Glutamatergic neuron (in vitro differentiated cells): ENCODE measurements at places on chromosomes 7 and 10. TPM values are rescaled to one million over a fixed set of nuclear protein-coding genes. Genes with fewer than 3 reads are reported as not detected.

POM121C gene
- 60.1 TPM for total RNA-seq

SPRN gene
- total RNA-seq: 2.0 TPM

SLC16A9 gene
- 1.2 TPM for total RNA-seq

SPDYE8 gene
- total RNA-seq: not detected

CUZD1 gene
- 2.4 TPM for total RNA-seq

MOGAT3 gene
- not detected for total RNA-seq

CDCA7L gene
- total RNA-seq: 6.1 TPM

HOXA9 gene
- not detected for total RNA-seq

SFR1 gene
- total RNA-seq: 4.7 TPM

DNA sequence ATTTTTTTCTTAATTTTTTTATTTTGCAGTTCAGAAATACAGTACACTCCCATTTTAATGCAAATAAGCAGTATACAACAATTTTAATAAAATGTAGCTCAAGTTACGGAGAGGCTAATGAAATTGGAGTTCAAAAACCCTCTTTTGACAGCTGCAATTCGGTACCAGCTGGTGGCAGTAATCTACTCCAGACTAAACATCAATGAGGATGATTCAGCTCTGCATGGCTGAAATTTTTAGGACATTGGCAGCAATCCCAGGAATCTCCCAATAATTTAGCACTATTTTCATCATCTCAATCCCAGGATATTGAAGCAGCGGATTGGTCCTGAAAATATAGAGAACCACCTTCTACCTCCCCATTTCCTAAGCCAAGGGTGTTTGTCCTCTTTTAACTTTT is 278.8 kb downstream of the CACNA2D1 start:
- peak; percentile 29 for DNase-seq
- peaks cover 44% of the 10 kb centered on the region for H3K4me1 ChIP-seq
- H3K36me3 ChIP-seq: no peaks in the 10 kb centered on the region
- H3K27me3 ChIP-seq: no peaks in the 10 kb centered on the region
- H3K27ac ChIP-seq: peak overlapping the region; percentile 82
- peak overlapping the region; percentile 16 for H3K4me3 ChIP-seq

GRCh38 chr7:90749262-90749661 is 153.1 kb downstream of the CDK14 start:
- H3K4me1 ChIP-seq: peaks cover 9% of the 10 kb centered on the region
- H3K4me3 ChIP-seq: no peak overlapping the region
- H3K36me3 ChIP-seq: peaks cover 13% of the 10 kb centered on the region
- DNase-seq: no peak
- H3K27ac ChIP-seq: peak overlapping the region; percentile 17

DNA sequence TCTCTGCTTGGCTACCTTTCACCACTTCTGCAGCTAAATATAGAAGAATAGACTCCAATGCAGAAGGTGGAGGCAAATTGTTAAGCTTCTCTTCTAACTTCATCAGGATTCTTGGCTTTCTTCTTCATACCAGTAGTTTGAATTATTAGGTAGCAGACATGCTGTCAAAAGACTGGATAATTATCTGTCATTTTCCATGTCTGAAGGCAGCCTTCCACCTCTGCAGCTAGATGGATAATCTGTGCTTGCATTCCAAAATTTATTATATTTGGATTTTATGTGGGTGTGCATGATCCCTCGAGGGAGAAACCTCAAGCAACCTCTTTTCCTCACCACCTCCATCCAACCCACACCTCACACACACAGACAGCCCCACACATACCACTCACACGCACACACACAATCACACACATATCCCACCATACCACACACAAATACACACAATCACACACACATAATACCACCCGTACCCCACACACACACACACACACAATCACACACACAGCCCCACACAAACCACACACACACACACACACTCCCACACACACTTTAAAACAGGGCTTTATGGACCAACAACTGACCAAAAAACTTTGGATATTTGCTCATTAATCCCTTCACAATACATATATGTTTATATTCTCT is 145.0 kb downstream of the C7orf25 start:
- no peak overlapping the region for H3K27ac ChIP-seq
- H3K36me3 ChIP-seq: no peaks in the 10 kb centered on the region
- peaks cover 2% of the 10 kb centered on the region for H3K27me3 ChIP-seq
- no peak for DNase-seq

DNA sequence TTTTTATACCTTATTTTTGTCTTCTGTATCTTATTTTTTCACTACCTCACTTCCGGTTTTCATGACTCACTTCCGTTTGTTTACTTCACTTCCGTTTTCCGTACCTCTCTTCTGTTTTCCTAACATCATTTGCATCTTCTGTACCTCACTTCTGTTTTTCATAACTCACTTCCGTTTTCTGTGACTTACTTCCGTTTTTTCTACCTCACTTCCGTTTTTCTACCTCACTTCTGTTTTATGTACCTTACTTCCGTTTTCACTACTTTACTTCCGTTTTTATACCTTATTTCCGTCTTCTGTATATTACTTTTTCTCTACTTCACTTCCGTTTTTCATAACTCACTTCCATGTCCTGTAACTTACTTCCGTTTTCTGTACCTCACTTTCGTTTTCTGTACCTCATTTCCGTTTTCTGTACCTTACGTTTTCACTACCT is 492.5 kb upstream of the AKR1E2 start:
- H3K27ac ChIP-seq: no peak overlapping the region
- no peak overlapping the region for H3K4me3 ChIP-seq
- no peaks in the 10 kb centered on the region for H3K27me3 ChIP-seq
- no peaks in the 10 kb centered on the region for H3K4me1 ChIP-seq

DNA sequence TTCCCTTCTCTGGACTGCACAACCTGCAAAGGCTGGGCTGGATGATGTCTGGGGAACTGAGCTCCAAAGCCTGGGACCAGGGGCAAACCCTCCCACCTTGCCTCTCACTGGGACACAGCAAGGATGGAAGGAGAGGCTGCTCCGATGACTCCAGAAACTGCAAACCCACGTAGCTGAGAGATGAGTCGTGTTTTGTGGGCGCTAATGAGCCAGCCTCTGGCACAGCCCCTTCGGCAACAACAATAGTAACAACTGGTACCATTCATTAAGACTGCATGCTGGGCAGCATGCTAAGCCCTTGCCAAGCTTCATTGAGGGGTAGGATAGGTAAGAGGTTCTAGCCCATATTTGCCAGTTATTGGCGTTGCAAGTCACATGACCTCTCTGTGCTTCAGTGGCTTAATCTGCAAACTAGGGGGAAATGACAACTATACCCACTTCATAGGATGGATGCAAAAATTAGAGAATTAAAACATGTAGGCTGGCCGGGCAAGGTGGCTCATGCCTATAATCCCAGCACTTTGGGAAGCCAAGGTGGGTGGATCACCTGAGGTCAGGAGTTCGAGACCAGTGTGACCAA is 145.9 kb downstream of the SH3PXD2A start:
- H3K4me1 ChIP-seq: peaks cover 14% of the 10 kb centered on the region
- peaks cover 6% of the 10 kb centered on the region for H3K27me3 ChIP-seq
- no peaks in the 10 kb centered on the region for H3K36me3 ChIP-seq
- DNase-seq: no peak
- no peak overlapping the region for H3K4me3 ChIP-seq

- no peaks in the 10 kb centered on the region for H3K36me3 ChIP-seq
- peak overlapping the region; percentile 89 for H3K27ac ChIP-seq
- peaks cover 2% of the 10 kb centered on the region for H3K4me1 ChIP-seq
- peak; percentile 73 for DNase-seq
- H3K27me3 ChIP-seq: peaks cover 3% of the 10 kb centered on the region
Observed at GRCh38 chr7:33904681-33905388, 504 bp upstream of the BMPER start.

GRCh38 chr7:108156897-108157605 is 26.9 kb upstream of the LAMB4 start:
- H3K4me3 ChIP-seq: no peak overlapping the region
- no peaks in the 10 kb centered on the region for H3K36me3 ChIP-seq
- H3K27ac ChIP-seq: no peak overlapping the region
- DNase-seq: no peak
- no peaks in the 10 kb centered on the region for H3K4me1 ChIP-seq
- no peaks in the 10 kb centered on the region for H3K27me3 ChIP-seq

- no peak overlapping the region for H3K4me3 ChIP-seq
- H3K36me3 ChIP-seq: peaks cover 5% of the 10 kb centered on the region
- H3K4me1 ChIP-seq: no peaks in the 10 kb centered on the region
- no peak for DNase-seq
Observed at GRCh38 chr7:24733414-24734060, 23.7 kb downstream of the GSDME start.

DNA sequence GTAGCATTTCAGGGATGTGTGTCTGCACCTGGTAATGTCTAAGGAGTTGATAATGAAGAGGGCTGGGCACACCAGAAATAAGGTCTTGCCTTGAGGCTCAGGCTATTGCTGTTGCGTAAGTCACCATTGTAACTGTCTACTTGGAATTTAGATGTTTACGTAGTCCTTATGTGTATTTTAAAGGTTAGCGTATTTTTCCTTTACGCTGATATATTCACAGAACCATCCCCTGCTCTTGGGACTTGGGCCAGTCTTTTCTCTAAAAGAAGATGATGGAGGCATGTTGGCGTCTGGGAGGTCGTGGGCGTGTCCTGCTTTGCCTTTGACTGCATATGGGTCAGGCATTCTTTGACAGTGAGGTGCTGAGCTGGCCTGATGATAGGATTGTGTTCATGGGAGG is 14.7 kb downstream of the WDR37 start:
- peaks cover 2% of the 10 kb centered on the region for H3K27me3 ChIP-seq
- peak overlapping the region; percentile 14 for H3K27ac ChIP-seq
- DNase-seq: no peak
- H3K4me1 ChIP-seq: peaks cover 18% of the 10 kb centered on the region
- H3K36me3 ChIP-seq: no peaks in the 10 kb centered on the region

GRCh38 chr7:30887464-30887872 is 24.2 kb upstream of the AQP1 start:
- no peak overlapping the region for H3K4me3 ChIP-seq
- DNase-seq: no peak
- peaks cover 6% of the 10 kb centered on the region for H3K36me3 ChIP-seq
- peaks cover 2% of the 10 kb centered on the region for H3K27me3 ChIP-seq
- H3K4me1 ChIP-seq: peaks cover 6% of the 10 kb centered on the region
- no peak overlapping the region for H3K27ac ChIP-seq

DNA sequence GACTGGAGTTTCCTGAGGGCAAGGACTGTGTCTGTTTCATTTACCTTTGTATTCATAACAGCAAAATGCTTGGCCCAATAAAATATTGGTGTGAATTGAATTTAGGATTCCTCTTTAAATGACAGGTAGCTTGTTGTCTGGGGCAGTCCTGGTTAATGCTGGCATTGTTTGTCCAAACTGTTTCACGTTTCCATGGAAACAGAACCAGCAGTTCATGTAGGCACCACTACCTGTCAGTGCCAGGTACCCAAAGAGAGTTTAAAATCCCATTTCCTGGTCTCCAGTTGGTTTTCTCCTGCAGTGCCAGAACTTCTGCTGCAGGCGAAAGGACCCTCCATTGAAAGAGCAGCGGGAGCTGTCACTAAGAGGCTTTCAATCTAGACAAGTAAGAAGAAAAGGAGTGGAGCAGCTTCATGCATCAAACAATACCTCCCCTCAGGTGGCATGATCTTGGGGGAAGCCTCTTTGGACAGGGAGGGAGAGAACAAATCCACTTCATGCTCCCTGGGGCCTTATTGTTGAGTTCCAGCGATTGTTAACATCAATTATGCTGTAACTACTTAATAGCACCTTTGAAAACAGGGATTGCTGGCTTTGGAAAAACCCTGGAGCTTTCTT is 109.6 kb downstream of the KIF20B start:
- DNase-seq: no peak
- no peak overlapping the region for H3K27ac ChIP-seq

DNA sequence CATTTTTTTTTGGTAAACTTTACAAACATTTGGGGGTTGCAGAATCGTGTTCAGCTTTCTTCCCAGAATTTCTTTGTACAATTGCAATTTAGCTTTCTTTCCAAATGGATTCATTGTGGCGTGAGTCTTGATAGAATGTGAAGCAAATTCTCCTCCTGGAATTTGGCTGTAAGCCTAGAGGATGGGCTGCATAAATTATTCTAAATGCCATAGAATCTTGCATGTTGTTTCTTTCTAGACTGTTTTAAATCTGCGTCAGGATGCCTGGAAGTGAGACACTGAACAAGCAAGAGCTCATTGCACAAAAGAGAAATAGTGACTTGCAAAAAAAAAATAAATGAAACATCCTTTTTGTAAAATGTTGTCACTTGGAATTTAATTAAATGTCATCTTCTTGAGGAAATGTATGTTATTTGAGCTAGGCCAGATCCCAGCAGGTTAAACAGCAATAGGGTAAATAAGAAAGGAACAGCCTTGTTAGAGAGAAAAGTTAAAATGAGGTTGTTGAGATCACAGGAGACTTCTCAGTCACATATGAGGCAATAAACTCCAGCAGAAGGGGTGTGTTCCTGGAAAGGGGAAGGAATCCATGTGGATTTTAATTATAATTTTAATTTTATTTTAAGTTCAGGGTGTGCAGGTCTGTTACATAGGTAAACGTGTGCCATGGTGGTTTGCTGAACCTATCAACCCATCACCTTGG is 483.0 kb downstream of the PLXDC2 start:
- H3K27me3 ChIP-seq: peaks cover 1% of the 10 kb centered on the region
- peaks cover 14% of the 10 kb centered on the region for H3K36me3 ChIP-seq
- no peak for DNase-seq

DNA sequence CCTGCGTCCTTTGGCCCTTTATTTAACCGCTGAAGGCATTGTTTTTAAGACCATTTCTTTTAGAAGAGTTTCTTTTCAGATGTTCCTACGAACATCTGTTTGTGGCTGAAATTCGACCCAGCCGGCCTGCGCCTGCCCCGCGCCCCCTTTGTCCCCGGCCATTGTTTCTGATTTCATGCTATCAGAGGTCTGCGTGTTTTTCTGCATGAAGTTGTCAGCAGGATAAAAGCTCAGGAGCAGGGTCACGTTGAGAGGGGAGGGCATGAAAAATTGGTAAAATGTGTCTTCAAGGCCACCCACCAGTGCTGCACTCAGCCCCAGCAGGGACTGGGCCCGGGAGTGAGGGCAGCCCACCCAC is 43.1 kb downstream of the NKX6-2 start:
- peaks cover 14% of the 10 kb centered on the region for H3K4me1 ChIP-seq
- no peak for DNase-seq
- no peaks in the 10 kb centered on the region for H3K36me3 ChIP-seq
- peak overlapping the region; percentile 43 for H3K27ac ChIP-seq
- H3K27me3 ChIP-seq: peaks cover 3% of the 10 kb centered on the region

DNA sequence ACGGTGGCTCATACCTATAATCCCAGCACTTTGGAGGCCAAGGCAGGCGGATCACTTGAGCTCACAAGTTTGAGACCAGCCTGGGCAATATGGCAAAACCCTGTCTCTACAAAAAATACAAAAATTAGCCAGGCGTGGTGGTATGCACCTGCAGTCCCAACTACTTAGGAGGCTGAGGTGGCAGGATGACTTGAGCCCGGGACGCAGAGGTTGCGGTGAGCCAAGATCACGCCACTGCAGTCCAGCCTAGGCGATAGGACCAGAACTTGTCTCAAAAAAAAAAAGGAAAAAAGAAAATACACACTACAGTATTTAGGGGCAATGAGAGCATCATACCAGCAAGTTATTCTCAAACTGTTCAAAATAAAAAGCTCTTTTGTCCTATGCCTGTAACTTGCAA is 59.5 kb downstream of the ABI1 start:
- no peak for DNase-seq
- H3K4me1 ChIP-seq: peaks cover 23% of the 10 kb centered on the region
- H3K4me3 ChIP-seq: no peak overlapping the region
- peaks cover 4% of the 10 kb centered on the region for H3K36me3 ChIP-seq

GRCh38 chr10:48707472-48707871 is 22.8 kb downstream of the WDFY4 start:
- H3K4me3 ChIP-seq: no peak overlapping the region
- H3K27me3 ChIP-seq: no peaks in the 10 kb centered on the region
- H3K27ac ChIP-seq: no peak overlapping the region
- peaks cover 12% of the 10 kb centered on the region for H3K4me1 ChIP-seq
- H3K36me3 ChIP-seq: no peaks in the 10 kb centered on the region

- peaks cover 22% of the 10 kb centered on the region for H3K4me1 ChIP-seq
- H3K4me3 ChIP-seq: peak overlapping the region; percentile 96
- H3K36me3 ChIP-seq: no peaks in the 10 kb centered on the region
- peaks cover 11% of the 10 kb centered on the region for H3K27me3 ChIP-seq
- H3K27ac ChIP-seq: no peak overlapping the region
Observed at GRCh38 chr10:14875941-14876340, 2.7 kb upstream of the SUV39H2 start.
